ENCODE measurements at places on chromosomes 5 and 9.
A peak's percentile ranks its signal among the peaks of the same experiment; 100 is the strongest.

- no peak for DNase-seq
These were observed 112.4 kb downstream of the MEF2C start for GRCh38 chr5:88770276-88771257.

- DNase-seq = no peak
These were observed 39.4 kb downstream of the GKAP1 start for GRCh38 chr9:83778164-83778563.

DNA sequence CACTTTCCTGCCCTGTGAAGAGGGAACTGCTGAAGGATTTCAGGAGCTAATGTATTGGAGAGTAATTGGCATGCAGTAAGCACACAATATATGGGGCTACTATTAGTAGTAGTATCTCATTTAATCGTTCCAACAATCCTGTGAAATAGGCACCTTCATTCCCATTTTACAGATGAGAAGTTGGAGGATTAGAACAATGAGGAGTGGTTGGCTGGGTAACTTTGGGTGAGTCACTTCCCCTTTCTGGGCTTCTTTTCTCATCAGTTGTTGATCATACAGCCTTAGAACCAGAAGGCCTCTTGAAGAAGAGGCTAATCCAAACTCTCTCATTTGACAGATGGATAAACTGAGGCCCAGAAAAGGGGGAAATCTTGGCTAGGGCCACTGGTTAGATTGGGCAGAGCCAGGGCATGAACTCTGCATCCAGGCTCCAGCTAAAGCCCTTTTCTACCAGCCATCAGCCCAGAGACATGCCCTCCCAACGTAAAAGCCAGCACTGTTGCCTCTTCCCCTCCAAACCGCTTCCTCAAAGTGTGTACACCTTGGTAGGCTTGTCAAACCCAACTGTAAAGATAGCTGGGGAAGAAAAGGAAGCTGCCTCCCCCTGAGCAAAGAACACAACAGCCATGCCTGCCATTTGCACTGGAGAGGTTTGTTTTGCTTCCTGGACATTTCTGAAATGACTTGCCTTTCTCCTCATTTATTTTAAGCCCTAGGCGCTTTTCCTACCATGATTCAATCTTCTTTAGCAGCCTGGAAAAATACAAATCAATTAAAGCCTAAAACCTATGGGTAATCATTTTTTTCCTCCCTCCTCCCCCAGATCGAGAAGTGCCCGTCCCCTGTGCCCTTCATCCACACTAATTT lies 992 bp downstream of the SPACA9 start:
- no peak for DNase-seq

DNA sequence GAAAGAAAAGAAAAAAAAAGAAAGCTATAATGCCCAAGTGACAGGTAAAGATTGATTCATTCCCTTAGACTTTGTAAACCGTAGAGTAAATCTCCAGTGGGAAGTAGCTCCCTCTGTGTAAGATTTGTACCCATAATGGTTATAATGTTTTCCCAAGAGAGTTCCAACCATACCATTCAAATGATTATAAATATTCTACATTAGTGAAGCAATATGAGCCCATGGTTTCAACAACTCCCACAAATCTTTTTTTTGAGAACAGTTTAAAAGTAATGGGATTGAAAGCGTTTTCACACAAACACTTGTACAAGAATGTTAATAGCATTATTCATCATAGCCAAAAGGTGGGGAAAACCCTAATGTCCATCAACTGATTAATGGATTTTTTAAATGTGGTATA lies 58.0 kb downstream of the GRAMD2B start:
- no peak for DNase-seq

DNA sequence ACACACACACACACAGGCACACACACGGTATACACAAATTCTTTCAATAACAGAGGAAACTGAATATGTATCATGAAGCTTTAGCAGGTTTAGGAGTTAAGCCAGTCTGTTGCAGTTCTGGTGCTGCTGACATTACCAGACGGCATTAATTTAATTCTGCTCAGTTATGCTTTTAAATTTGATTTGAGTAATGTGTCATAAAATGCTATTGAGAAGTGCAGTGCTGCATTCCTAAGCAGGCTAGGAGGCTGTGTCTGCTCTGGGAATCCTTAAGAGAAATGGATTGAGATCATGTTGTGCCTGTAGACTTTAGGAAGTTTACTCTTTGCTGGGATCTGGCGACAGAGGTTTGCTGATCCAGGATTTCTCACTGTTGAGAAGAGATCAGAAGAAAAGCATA lies 733.8 kb downstream of the BRINP1 start:
- DNase-seq = no peak

GRCh38 chr5:133015466-133015865 lies 10.9 kb downstream of the ZCCHC10 start:
- DNase-seq = no peak

DNA sequence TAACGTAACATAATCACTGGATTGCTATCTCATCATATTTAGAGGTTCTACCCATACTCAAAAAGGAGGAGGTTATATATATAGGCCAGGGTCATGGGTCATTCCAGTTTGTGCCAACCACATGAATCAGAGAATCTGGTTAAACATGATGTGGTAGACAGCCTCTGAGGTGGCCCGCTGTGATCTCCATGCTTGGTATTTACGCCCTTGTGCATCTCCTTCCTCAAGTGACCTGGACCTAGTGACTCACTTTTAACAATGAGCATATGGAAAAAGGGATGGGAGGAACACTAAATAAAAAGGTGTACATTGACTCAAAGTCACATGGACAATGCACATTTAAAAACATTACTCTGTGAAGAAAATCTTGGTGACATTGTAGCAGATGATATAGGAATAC lies 77.7 kb upstream of the CTNND2 start:
- DNase-seq = no peak

DNA sequence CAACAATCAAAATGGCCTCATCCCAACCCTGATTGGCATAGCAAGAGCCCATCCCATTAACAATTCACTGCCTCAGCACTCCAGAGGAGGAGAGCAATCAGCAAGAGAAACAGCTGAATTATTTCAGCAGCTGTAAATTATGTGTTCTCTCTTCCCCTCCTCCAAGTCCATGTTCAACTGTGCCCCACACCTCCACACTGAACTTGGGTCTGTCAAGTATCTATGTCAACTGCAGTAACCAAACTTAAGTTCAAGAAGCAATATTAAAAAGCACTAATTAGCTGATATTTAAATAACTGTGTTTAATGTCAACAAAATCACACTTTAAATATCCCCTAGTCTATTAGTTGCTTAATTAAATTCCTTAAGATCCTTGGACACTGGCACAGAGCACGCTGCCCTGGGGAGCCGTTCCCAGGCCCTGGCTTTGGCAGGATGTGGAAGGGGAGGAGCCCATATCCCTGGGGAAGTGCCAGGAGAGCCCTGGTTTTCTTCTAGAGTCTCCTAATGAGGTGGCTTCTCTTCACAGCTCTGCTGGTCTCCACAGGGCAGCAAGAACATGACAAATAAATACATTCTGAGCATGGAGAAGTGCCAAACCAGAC lies 50.6 kb downstream of the SIL1 start:
- DNase-seq = peak; percentile 74

DNA sequence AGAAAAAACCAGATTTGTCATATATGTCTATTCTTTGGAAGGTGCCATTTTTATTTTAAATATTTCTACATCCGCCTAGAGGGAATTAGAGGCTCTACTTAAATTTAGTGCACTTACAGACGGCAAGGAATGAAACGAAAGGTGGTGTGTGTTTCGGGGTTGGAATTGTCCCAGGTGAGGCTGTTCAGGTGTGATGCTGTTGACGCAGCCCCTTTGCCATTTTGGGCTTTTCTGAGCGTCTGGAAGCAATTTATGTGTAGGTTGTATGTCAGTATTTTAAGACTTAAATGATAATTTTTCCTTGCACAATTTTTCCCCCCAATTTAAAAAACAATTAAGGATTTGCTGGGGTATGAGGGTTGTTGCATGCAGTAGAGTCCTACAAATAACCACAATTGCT lies 2.0 kb downstream of the TENT4A start:
- DNase-seq = no peak

- no peak for DNase-seq
These were observed 8.4 kb downstream of the NR2F1 start for GRCh38 chr5:93591323-93591945.

All from ovary (tissue), 10 donors.